ENCODE measurements at places on chromosomes 6 and 20.

DNA sequence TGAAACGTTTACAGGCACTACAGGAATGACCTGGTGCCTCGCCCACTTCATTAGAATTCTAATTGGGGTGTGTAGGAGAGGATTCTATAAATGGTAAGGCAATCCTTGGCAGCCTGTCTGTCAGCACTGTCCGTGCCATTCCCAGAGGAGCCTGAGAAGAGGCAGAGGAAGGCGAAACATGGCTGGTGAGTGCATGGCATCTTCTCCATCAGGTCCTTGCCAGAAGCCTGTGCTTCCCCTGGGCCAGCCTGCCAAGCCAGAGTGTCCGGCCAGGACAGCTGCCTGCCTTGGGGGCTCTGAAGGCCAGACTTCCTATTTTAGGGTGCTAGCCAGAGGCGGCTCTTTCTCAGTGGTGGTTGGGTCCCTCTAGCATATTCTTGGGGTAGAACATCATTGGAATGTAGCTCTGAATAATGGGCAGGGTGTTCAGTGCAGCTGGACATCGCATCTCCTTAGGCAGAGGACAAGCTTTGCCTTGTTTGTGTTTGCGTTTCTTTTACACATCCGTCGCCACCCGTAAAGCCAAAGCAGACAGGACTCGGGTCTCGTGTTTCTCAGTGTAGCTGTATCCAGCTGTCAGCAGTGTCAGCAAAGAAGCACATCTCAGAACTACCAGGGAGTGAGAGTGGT, at the start of gene TGM3:
Gene TGM3 (plus strand): TSS at position 116 of the 630 bp plus-strand sequence. CDS start 63 bp downstream, at position 179.
- no peak for DNase-seq

DNA sequence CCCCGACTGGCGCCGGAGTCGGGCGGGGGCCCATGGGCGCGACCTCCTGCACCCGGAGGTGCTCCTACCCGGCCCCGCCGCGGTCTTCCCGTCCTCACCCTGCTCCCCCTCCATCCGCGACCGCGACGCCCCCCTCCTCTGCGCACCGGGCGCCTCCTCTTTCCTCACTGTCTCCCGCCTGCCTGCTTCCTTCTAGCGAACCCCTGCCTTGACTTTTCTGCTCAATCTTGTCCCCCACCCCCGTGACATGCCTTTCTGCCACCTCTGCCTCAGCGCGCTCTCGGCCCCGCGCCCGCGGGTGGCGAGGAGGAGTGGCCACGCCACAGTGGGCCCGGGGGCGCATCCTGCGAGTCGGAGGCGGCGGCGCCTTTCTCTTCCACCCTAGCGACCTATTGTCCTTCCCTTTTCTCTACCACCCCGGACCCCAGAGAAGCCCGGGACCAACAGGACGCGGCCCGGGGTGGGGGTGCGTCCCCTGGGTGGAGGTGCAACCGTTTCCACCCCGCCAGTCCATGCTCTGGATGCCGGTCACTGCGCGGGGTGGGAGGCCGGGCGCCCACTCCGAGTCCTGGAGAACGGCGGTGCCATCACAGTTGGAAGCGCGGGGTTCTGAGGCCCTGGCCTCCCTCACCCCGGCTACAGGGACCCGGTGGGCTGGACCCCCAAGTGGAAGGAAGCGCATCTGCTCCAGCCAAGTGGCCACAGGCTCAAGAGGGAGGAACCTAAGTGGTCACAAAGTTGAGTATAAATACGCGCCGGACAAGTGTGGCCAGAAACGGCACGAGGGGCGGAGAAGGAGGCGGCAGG, 2.0 kb downstream of the PDE10A start:
- no peak for DNase-seq

GRCh38 chr6:25359891-25360290, 80.7 kb downstream of the CARMIL1 start:
- no peak for DNase-seq

GRCh38 chr6:62441182-62441581, 155.2 kb upstream of the KHDRBS2 start:
- no peak for DNase-seq

- DNase-seq, result no peak
Measured at GRCh38 chr6:134117409-134117808, 65.0 kb upstream of the SLC2A12 start.

GRCh38 chr6:97068211-97068610, 143.7 kb downstream of the KLHL32 start:
- DNase-seq, result no peak

DNA sequence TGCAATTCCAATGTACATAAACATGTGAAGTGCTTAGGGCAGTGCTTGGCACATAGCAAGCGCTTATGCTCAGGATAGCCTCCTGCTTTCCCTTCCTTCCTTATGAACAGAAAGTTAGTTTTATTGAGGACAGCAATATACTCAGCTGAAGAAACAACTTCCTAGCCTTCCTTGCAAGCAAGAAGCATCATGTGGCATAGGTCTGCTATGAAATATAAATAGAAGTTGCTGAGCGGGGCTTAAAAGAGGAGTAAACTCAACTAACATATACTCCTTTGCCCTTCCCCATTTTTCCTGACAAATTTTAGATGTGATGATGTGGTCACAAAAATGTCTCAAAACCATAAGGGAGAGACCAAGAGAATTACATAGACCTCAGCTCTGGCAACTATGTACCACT, 98.9 kb downstream of the KIF16B start:
- no peak for DNase-seq

- DNase-seq, result no peak
Measured at GRCh38 chr6:136587527-136587926, 37.3 kb upstream of the MAP7 start.

DNA sequence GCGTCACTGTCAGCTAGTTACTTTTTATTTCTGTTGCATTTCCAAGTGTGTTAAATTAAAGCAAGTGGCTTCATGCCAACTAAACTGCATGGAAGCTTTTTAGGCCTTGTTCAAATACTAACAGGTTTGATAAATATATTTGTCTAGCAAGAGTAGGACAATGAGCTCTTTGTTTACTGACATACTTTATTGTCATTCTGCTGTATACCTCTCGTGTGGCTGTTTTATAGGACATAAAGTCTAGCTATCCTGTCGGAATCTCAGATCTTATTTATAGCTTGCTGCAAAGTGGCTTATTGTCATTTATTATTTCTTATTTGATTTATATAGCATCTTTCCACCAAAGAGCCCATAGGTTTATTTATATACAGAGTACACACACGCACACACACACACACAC, 711.1 kb downstream of the KIF16B start:
- no peak for DNase-seq

DNA sequence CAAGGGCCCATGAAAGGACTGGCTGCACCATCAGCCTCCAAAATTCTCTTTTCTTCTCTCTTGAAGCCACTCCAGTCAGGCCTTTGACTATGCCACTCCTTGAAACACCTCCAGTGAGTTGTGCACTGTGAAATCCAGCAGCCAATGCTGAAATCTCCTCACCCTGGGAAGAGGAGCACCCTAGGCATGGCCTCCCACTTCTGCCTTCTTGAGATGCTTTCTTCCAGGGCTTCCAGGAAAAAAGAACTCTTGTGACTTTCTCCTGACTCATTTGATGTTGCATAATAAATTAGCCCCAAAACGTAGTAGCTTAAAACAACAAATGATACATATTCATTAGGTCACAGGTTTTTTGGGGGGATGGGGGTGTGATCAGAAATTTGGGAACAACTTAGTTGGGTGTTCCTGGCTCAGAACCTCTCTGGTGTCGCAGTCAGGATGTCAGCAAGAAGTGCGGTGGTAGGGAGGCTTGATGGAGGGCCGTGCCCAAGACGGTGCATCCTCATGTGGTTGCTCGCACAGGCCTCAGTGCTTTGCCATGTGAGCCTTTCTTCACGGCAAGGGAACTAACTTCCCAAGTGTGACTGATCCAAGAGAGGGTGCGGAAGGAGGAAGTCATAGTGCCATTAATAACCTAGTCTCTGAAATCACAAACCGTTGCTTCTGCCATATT, 12.1 kb downstream of the NCR2 start:
- no peak for DNase-seq

- DNase-seq, result no peak
Measured at GRCh38 chr20:46694484-46694883, 5.2 kb upstream of the TP53RK start.

GRCh38 chr6:114713690-114714089, 370.9 kb upstream of the HS3ST5 start:
- DNase-seq, result no peak

DNA sequence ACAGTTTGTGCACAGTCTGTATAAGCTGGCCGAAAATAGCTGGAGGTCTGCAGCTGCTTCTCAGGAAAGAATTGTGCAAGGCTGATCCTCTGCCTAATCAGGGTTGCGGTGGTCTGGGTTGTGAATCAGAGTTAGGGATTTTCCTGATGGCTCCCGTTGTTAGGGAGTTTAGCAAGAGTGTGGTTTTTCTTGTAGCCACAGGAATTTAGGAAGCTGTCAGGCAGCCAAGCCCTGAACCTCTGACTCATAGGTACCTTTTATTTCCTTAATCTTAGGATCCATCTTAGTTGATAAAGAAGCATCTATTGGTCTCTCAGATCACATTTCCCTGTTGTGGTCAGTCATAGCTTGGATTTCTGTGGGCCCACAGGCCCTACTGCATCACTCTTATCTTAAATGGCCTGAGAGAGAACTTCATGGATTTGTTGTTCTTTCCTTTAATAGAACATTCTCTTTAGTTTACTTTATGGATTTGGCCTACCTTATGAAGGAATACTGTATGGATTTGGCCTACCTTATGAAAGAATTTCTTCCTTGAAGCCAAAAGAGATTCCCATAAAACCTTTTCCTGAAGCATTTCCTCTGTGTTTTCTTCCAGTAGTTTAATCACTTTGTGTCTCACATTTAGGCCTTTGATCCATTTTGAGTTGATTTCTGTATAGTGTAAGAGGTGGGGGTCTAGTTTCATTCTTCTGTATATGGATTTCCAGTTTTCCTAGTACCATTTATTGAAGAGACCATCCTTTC, 10.3 kb downstream of the KIF25 start:
- no peak for DNase-seq

- DNase-seq, result no peak
Measured at GRCh38 chr6:36577301-36577700, 16.9 kb upstream of the SRSF3 start.

GRCh38 chr6:93562582-93562981, 143.2 kb upstream of the EPHA7 start:
- no peak for DNase-seq

DNA sequence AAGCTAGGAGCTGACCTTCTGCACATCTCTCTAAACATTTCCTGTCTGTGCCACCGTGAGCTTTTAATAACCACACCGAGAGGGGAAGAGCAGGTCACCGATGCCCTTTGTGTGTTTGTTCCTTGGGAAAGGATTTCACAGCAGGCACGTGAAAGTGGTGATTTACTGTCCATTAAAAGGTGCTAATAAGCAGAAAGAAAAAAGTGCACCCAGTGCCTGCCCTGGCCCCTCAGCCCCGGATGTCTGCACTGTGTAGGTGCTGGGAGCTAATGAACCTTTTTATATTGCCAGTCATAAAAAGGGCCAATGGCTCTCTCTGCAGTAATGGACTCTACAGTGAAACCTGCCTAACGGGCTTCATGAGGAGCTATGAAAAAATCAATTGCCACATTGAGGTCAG, 312.6 kb downstream of the C6orf118 start:
- no peak for DNase-seq

DNA sequence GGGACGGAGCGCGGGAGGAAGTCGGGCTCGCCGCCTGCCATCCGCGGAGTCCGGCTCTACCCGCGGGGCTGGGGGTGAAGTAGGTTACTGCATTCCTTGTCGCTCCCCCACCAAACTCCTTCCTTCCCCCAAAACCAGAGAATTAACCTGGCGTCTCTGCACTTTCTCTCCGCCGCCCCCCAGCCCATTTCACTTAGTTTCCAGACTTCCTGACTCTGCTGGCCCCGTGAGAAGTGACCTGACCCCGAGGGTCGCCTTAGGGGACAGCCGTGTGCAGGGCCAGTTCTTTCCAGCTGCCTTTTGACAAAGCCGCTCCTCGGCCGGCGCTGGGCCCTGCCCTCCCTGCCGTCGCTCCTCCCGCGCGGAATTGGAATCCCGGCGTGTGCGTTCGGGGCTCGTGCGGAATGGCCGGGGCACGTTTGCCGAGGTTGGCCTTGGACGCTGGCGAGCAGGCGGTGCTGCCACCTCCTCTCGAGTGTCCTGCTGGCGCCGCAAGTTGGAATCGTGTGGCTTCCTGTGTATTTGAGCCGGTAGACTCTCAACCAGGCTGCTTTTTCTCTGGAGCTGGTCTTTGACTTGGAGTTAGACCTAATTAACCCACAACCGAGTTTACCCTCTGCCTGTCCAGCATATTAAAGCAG, 650 bp downstream of the DCBLD1 start:
- no peak for DNase-seq

All from stimulated activated CD4-positive, alpha-beta T cell treated with anti-CD3 and anti-CD28 coated beads, Interleukin-12 subunit alpha, Interleukin-12 subunit beta, amount 100 ng/mL, for 24 hours (primary cell).